Stimulated activated CD8-positive, alpha-beta memory T cell treated with anti-CD3 and anti-CD28 coated beads, Interleukin-12 subunit alpha, Interleukin-12 subunit beta, amount 100 ng/mL, for 4 hours (primary cell): ENCODE measurements at places on chromosomes 4 and X.

DNA sequence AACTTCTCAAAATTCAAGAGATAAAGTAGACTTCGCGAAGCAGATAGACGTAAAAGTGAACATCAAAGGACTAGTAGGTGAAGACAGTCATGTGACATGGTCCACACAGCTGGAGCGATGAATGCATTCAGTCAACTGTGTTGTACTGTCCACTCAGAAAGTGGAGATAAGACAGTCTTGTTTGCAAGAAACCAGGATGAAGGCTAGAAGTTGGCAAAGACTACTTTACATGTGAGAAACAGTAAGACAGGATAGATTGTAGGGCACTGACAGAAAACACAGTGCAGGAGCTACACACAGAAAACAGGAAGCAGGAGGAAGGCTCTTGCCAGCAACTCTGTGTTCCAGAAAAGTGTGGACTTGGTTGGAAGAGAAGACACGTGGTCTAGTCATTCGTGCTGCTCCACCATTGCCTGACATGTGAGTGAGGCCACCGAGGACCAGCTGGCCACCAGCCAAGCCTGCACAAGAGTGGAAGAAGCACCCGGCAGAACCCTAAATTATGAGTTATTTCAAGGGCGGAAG is 78.9 kb downstream of the FAT1 start:
- no peak for DNase-seq

DNA sequence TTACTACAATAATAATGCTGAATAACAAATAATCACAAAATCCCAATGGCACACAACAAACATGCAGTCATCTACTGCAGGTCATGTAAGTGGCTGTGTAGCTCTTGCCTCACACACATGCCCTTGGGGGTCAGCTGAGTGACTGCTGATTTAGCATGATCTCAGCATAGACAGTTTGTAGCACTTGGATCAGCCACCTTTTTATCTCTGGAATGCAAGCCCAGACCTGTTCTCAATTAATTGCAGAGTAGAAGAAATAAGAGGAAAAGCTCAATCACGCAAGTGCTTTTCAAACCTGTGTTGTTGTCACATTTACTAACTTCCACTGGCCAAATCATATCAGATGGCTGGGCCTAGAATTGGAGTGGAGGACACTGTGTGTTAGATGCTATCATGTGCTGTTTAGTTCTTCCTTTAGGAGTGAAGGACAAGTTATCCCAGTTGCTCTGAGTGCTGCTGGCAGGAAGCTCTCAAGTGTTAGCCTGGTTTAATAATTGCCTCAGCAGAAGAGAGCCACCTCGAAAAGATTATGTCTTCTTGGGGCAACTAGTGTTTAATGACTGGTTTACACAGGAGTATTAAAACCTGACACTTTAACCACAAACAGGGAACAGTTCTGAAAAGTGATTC is 128.3 kb upstream of the EPHA5 start:
- no peak for DNase-seq

- DNase-seq: no peak
Measured at GRCh38 chr4:153661215-153661822, 22.8 kb upstream of the TLR2 start.

DNA sequence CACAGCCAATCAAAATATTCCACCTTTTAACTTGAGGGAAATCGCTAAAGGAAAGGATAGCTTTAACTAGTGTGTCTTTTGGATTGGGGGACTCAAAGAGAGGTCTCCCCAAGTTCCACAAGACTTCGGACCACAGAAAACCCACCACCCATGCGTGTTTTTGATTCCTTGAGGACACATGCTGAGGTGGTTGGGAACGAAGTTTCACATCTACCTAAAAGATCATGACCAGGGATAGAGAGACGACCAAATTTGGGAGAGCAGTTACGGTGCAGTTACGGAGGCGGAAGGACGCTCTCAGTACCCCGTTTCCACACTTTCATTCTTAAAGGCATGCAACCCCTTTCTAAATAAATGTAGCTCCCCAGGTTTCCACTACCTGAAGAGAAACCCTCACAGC is 1.1 kb downstream of the PCYT1B start:
- DNase-seq: no peak

DNA sequence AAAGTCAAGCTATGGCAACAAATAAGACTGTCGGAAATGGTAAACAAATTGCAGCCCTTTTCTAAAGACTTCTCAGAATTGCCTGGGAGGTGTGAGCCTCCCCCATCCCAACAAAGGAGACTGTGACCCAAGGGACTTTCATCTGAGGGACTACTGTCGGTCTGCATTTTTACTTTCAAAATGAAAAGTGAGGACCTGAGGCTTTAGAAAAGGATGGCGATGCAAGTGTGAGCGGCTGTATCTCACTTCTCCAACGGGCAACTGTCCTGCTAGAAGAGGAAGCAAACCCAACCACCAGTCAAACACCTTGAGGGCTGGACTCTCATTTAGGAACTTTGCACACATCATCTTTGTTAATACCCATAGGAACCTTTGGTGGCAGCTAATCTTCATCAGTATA is 62.6 kb upstream of the CLNK start:
- DNase-seq: no peak
